ENCODE measurements at places on chromosomes 5 and 9.

GRCh38 chr9:2241836-2242741 lies 226.9 kb downstream of the SMARCA2 start:
- DNase-seq = peak; percentile 93

GRCh38 chr5:140996060-140996459 lies 29.8 kb downstream of the PCDHAC2 start:
- no peak for DNase-seq

- DNase-seq = no peak
These were observed 8.9 kb upstream of the SMIM32 start for GRCh38 chr5:136201870-136202269.

DNA sequence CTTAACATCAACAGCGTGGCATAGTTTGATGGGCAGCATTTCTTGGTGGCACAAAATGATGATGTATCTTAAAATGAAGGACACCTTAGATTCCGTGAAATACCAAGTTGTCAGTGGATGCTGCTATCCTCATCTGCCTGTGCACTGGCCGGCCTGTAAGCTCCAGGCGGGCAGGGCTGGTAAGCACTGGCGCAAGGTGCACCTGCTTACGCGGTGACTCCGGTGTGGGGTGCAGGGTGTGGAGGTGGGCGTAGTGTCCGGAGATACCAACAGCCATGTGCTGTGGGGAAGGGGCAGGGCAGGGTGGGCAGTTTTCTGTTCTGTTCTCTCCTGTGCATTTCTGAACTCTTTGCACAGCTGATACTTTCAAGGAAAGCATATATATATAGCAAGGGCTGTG lies 101.5 kb downstream of the KCNT1 start:
- no peak for DNase-seq
